Hindlimb muscle (tissue), 1 donor: ENCODE measurements at places on chromosomes 2 and 18.

GRCh38 chr2:134247679-134248078 is 6.2 kb upstream of the MGAT5 start:
- no peak for DNase-seq

DNA sequence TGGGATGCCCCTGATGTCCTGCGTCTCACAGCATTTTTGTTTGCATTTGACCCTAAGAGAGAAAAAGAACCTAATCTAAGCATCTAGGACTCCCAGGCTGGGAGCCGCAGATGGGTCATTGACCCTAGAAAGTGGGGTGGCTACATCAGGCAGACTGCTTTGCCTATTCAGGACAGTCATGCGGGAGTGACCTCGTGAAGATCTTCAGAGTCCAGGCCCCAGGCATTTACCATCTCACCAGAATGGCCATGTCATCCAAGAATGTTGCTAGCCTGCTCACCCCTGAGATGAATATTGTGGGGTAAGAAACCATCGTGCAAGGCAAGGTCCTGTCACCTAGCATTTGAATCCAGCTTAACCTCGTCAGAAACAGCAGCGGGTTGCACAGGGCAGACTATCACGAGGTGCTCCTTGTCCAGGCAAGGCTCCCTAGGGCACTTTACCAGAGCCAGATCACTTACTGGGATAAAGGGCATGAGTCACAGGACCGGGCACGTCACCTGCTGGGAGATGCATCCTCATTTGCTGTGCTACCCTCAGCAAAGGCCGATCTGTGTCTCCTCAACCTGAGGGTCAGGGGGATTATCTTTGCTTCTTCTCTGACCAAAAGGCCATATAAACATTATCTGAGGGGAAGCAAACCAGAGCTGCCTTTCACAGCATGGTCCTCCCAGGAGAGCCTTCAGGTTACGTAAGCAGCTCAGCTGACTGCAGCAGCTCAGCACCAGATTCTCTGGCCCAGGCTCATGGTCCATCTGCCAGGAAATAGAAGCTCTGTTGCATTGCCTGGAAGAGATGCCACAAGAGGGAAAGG is 162.3 kb downstream of the ACKR3 start:
- peak; percentile 75 for DNase-seq

DNA sequence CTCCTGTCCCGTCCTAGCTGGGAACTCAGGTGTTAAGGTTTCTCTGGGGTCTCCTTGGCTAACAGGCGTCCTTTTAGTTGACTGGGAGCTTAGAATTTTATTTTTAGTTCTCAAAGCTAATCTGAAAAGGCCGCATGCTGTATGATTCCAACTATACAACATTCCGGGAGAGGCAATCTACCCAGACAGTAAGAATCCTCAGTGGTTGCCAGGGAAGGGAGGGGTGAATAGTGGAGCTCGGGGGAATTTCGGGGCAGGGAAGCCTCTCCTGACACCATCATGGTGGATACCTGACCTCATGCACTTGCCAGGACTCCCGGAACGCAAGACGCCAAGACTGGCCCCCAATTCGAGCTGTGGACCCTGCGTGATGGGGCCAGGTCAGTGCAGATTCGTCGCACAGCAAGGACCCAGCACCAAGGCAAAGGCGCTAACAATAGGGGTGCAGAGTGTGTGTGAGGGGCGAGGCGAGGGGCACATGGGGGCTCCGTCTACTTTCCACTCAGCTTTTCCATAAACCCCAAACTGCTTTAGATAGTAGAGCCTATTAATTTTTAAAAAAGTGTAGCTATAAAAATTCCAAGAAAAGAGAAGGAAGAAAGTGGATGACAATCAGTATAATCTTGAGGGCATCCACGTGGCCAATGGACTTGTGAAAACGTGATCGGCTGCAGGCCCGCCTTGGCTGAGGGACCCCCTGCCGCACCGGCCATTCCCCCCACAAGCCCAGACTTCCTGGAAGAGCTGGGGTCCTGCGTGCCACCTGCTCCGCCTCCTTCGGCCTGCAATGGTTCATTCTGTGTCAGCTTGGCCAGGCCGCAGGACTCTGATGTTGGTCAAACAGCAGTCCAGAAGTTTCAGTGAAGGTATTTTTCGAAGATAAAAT is 17.3 kb downstream of the PDCD1 start:
- no peak for DNase-seq

- no peak for DNase-seq
Measured at GRCh38 chr2:42848265-42848664, 55.9 kb upstream of the HAAO start.

DNA sequence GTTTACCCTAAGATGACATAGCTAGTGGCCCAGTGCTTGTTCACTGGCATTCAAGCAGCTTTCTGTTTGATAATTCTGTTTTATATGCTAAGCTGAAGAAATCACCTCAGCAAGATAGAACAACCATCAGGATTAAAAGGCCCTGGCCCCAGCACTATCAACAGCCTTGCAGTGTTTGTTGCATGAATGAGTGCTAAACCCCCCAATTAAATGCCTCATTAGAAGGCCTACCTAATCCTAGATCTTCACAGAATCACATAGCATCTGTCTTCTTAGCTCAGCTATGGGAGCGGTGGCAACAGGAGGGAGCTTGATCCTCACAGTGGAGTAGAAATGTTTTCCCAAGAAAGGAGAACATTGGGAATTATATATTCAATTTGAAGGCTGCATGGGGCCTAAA is 194.1 kb upstream of the HNMT start:
- no peak for DNase-seq

GRCh38 chr2:85255813-85256594 is 71.8 kb downstream of the TGOLN2 start:
- peak; percentile 72 for DNase-seq

DNA sequence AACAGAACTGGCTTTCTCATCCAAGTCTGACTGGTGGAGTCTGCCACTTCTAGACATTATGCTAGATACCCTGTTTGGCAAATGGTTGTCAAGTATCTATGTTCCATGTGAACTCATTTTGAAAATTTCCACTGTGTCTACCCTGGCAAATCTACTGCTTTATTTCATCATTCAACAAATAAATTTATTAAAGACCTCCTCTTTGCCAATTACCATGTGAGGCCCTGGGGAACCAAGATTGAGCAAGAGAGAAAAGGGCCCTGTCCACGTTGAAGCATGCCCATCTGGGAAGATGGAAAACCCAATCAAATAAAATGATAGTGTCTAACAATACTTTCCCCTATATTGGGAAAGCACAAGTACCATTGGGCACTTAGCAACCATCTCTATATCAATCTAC is 582.4 kb downstream of the IRS1 start:
- DNase-seq: no peak

- DNase-seq: peak; percentile 37
Measured at GRCh38 chr2:100818003-100818605, 1.8 kb upstream of the NPAS2 start.

GRCh38 chr2:29940706-29941105 is 19.3 kb upstream of the ALK start:
- DNase-seq: peak; percentile 85

DNA sequence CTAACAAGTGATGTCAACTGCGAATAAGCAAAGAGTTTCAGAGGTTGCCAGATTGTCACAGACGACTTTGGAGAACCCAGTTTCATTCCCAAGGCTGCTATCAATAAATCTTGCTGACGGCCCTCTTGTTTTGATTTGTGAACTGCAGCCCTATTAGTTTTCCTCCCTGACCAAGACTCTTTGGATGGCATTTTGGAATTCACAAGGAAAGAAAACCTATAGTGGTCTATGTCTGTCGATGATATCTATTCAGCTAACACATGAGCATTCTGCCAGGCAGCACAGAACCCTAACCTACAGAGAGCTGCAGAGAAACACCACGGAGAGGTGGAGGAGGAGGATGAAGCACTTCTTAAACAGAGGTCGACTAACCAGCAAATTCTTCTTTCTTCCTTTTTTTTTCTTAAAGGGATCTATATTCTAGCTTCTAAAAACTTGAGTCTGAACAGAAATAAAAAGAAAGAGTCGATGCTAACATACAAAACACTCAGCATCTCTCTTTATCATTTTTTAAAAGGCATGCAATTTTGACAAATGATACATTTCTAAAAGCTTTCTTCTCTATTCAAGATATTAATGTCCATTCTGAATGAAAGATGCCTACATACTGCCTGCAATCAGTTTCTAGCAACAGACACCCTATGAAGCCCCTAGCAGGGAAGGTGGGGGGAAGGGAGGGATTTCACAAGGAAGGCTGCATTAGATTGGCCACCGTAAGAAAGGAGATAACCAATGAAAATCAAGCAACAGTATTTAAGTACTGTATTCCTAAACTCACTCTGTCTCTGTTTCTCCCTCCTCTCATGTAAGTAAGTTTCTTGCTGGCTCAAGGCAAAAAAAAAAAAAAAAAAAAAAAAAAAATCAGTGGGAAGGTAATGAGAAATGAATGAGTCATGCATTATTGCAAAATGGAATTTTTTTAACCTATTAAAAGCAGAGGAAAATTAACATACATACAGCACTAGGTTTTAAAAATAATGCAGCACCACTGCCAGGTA is 83.0 kb upstream of the CHRNA1 start:
- peak; percentile 80 for DNase-seq

DNA sequence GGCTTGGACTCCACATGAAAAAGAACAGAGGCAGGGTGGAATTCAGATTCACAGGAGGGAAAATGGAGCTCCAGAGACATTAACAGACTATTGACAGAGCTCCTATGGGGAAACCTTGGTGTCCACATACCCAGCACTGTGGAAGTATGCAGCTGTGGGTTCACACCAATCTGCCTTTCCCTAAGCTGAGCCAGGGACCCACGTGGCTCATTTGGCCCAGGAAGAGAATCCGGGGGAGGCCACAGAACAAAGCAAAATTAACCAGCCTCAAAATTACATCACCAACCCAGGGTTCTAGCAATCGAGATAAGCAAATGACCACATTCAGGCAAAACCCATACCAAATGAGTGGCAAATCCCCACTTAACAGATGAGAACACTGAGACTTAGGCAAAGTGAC is 105.8 kb upstream of the TWIST2 start:
- DNase-seq: no peak

GRCh38 chr2:48551548-48551947 is 21.6 kb downstream of the STON1 start:
- no peak for DNase-seq

DNA sequence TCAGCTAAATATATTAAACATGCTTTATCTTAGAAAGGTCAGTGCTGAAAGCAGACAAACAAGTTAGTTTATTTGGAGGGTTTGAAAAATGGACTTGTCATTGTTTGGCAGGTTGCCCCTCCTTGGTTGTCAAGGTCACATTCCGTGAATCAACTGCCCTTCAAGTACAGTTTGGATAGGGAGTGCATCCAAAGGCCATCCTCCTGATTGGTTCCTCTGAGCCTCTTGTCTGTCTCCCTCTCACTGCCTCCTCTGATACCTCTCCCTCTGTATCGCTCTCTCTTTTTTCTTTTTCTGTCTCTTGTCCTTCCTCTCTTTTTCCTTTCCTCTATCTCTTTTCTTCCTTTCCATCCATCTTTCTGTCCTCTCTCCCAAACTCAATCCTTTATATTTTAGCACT is 5.4 kb downstream of the ITGAV start:
- no peak for DNase-seq

DNA sequence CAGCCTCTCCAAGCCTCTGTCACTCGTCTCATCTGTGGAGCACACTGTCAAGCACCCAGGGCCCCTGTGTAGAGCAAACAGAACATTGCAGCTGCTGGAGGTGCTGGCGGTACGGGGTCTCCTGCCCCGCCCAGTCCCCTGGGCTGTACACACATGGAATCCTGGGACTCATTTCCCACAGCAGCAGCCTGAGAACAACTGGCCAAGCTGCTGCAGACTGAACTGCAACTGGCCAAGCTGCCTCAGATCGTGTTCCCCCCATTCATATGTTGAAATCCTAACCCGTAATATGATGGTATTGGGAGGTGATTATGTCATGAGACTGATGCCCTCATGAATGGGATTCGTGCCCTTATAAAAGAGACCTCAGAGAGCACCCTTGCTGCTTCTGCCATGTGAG is 130.5 kb downstream of the NCK2 start:
- no peak for DNase-seq

DNA sequence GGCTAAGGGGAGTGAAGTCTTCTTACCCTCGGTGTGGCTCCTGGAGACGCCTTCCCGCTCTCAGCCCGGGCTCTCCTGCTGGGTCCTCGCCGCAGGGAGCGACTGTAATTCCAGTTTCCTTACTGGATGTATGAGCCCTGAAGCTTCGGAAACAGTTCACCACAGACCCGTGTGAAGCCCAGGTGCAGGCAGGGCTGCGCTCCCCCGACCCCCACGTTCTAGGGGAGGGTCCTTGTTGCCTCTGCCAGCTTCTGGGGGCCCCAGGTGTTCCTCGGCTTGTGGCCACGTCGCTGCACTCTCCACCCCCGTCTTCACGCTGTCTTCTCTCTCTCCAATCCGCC is 5.1 kb upstream of the ASB1 start:
- no peak for DNase-seq

DNA sequence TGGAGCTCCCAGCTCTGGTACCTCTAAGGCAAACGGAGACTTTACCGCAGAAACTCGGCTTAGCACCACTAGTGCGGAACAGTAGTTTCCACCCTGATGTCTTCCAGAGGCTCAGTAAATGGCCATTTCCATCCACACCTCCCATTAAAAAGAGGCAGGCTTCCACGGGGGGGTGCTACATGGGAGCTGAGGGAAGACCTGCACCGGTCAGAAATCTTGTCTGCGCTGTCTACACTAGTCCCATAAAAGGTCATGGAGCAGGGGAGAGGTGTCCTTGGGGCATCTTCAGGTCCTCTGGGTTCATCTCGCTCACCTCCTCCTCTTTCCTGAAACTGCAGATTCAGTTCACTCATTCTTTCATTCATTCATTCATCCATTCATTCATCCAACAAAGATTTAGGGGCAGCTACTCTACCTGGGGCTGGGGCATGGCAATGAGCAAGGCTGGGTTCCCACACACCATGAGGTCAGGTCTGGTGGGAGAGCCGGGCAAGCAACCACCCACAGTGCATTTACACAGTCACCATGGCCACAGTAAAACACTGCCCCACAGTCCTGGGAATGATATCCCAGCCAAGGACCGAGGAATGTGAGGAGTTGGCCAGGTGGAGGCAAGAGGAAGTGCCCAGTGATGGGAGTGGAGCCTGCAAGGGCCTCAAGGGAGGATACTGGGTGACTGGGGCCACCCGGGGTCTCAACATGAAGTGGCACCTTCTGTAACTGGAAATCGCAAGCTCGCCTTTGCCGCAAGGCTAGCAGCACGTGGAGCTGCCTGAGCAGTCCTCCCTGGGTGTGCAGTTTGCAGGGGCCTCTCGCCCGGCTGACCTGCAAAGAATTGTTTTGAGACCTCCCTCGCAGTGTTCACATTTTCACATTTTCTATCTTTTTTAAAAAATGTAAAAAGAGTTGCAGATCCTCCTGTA is 180.2 kb upstream of the RAB6C start:
- DNase-seq: no peak

GRCh38 chr18:53947092-53947640 is 277.3 kb downstream of the MBD2 start:
- no peak for DNase-seq

DNA sequence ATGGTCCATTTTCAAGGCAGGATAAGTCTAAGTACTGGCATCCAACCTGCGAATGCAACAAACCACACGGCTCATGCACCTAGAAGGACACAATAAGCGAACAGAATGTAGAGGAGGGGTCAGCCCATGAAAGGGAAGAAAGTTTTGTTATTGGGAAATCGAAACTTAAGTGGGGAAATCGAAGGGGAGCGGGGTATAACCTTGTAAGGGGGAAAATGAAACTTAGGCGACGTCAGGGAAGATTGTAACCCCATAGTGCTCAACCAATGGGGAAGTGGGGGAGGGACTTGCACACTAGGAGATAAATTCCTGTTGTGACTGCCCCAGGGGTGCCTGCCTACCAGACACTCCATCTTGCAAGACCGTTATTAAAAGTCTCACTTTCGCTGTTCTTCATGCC is 15.6 kb upstream of the OTOF start:
- DNase-seq: no peak

GRCh38 chr2:172248785-172249187 is 146.1 kb upstream of the DLX2 start:
- no peak for DNase-seq

- DNase-seq: peak; percentile 87
Measured at GRCh38 chr18:23437357-23438045, 15.6 kb upstream of the RIOK3 start.
